ENCODE measurements at places on chromosomes 5 and 9.

- DNase-seq, result no peak
These were observed 170.4 kb upstream of the RAI14 start for GRCh38 chr5:34485768-34486030.

GRCh38 chr5:158084292-158084691 is 225.3 kb upstream of the CLINT1 start:
- no peak for DNase-seq

GRCh38 chr9:6006749-6007057 is 8.7 kb downstream of the RANBP6 start:
- no peak for DNase-seq

DNA sequence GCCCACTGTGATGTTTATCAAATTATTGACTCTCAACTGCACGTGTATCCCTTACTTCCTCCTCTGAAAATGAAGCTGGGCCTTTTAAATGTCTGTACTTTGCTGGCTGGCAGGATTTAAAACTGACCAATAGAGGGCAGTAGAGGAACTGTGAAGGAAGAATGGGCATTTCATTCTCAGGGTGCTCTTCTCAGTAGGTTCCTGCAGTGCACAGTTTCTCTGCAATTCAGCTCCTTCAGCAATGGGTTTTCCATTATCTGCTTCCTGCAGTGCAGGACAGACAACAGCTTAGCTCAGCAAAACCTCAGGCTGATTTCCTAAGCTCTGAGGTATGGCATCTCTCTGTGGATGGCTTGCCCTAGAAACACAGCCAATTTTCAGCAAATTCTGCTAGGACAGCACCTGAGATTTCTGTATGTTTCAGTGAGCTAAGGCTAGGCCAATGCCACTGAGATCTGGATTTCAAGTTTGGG is 298.4 kb upstream of the PRDM9 start:
- no peak for DNase-seq

- no peak for DNase-seq
These were observed 153.8 kb downstream of the CDH12 start for GRCh38 chr5:22699319-22699718.

DNA sequence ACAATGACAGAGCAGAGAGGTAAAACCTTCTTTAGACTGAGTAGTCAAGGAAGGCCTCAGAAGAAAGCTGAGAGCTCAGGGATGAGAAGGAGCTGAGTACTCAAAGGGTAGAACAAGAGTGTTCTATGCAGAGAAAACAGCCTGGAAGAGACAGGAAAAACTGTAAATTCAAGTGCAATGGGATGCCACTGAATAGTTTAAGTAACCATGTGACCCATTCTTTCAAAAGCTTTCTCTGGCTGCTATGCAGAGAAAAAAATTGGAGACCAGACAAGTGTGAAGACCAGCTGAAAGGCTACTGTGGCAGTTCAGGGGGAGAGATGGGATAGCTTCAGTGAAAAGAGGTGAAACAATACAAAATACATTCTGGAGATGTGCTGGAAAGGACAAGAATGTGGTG is 61.3 kb upstream of the RNF38 start:
- DNase-seq, result no peak

GRCh38 chr5:178107756-178108310 is 5.5 kb upstream of the N4BP3 start:
- no peak for DNase-seq

DNA sequence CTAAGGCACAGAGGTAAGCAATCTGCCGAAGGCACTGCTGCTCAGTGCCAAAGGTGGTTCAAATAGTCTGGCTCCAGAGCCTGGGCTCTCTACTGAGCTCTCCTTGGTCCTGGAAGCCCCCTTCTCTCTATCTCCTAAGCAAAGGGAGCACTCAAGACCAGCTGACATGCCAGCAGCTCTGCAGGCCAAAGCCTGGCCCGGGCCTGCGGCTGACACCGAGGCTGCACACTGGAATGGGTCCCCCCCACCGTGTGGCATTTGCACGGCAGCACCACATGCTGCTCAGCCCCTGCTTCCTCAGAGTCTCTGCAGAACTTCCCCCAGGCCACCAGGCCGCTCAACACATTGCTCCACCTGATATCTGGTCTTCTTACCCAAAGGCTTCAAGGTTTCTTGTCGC is 57.8 kb upstream of the GOLPH3 start:
- DNase-seq, result no peak

DNA sequence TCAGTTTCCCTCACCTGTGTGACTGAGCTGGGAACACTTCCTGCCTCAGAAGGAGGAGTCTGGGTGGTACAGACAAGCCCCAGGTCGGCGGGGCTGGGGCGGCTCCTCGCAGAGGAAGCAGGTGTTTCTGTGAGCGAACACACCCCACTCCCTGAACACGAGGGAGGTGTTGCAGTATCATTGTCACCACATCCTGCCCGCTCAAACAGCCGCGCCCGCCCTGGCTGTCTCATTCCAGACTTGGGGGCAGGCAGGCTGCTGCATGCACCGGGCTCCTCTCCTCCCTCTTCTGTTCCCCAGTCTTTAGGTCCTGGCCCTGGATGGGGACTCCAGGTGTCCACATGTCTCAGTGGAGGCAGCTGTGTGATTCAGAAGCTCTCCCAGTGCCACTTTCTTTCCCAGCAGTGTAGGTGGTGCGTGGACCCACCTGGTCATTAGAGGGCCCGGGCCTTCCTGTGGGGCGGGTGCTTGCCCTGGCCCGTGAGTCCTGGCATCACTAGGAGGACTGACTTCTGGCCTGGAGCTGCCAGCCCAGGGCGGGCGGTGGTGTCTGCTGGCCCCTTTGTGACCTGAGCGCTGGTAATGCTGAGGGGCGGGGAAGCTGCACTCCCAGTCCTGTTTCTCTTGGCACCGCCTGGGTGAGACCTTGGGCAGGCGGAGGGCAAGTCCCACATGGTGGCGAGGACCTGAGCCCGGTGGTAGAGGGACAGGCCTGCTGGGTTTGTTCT is 18.3 kb upstream of the PHYHD1 start:
- DNase-seq, result peak; percentile 86

- no peak for DNase-seq
These were observed 280.0 kb downstream of the HINT1 start for GRCh38 chr5:130885027-130885426.

- DNase-seq, result no peak
These were observed 29.4 kb downstream of the SLC1A3 start for GRCh38 chr5:36635721-36636390.

GRCh38 chr5:150164211-150164980 is 2.2 kb upstream of the CDX1 start:
- no peak for DNase-seq

GRCh38 chr9:90002397-90003271 is 397.8 kb downstream of the GADD45G start:
- DNase-seq, result no peak

GRCh38 chr9:98610211-98610610 is 98.5 kb downstream of the GABBR2 start:
- no peak for DNase-seq

DNA sequence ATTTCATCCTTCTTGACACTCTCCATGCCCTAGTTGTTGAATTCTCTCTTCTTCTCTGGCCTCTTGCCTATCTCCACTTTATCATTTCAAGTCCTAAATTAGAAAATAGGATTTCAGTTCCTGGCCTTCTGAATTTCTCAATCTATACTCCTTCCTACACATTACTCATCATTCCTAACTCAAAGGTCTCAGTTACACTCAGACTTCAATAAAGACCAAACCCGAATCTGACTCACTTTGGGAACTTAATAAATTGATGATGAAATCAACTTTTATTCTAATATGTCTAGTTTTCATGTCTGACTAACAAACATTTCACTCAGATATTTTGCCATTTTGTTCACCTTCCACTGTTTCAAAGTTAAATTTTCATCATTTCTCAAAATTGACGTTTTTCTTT is 113.6 kb upstream of the TSLP start:
- no peak for DNase-seq

DNA sequence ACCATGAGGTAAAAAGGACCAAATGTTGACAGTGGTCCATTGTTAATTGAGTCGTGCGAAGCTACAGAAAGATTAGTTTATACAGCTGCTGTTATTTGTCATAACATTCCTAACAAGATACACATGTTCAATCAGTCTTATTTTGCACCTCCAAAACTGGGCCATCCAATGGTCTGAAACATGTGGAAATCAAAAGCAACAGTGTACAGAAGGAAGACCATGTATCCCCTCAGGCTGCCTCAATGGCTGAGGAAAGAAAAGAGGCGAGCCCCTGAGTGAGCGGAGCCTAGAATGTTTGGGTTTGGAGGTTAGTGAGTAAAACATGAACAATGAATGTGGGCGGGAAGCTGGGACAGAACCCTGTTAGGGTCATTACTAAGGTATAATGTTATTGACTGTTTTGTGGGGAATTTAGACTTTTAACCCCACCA is 35.6 kb downstream of the NFIB start:
- DNase-seq, result no peak

- DNase-seq, result no peak
These were observed 61.0 kb upstream of the SMIM23 start for GRCh38 chr5:171724468-171725204.

GRCh38 chr9:128911529-128912035 is 9.2 kb upstream of the PHYHD1 start:
- no peak for DNase-seq

GRCh38 chr5:133467826-133468463 is 144.4 kb downstream of the FSTL4 start:
- no peak for DNase-seq

- no peak for DNase-seq
These were observed 58.5 kb upstream of the TJP2 start for GRCh38 chr9:69115621-69116020.

GRCh38 chr5:40483316-40483715 is 196.4 kb upstream of the PTGER4 start:
- DNase-seq, result no peak

DNA sequence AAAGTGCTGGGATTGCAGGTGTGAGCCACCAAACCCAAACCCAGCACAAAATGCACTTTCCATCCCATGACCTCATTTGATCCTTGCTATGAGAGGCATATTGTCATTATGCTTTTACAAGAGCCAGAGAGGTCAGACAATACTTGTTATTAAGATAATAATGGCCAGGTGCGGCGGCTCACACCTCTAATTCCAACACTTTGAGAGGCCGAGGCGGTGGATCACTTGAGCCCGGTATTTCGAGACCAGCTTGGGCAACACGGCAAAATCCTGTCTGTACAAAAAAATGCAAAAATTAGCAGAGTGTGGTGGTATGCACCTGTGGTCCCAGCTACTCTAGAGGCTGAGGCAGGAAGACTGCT is 55.9 kb upstream of the IL17B start:
- no peak for DNase-seq

- no peak for DNase-seq
These were observed 7.6 kb upstream of the CCDC152 start for GRCh38 chr5:42749020-42749419.

DNA sequence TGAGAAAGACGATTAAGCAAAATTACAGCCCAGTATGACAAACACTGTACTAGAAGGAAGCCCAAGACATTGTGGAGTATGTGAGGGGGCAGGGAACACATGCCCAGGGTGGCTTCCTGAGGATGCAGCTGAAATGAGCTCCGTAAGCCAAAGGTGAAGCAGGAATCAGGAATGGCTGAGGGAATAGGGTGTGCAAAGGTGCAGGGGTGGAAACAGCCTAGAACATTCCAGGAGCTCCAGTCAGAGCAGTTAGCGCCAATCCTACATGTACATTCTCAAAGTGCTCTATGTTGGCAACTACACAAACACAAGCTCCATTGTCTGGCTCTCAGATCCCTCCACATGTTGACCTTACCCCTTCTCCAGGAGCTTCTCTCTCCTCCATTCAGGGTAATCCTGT is 257.9 kb downstream of the MAN2A1 start:
- DNase-seq, result no peak

GRCh38 chr5:115435065-115435777 is 109.4 kb downstream of the FEM1C start:
- no peak for DNase-seq

- no peak for DNase-seq
These were observed 608 bp downstream of the ELOVL7 start for GRCh38 chr5:60843386-60843935.

GRCh38 chr5:50730336-50730735 is 63.9 kb downstream of the PARP8 start:
- DNase-seq, result no peak

DNA sequence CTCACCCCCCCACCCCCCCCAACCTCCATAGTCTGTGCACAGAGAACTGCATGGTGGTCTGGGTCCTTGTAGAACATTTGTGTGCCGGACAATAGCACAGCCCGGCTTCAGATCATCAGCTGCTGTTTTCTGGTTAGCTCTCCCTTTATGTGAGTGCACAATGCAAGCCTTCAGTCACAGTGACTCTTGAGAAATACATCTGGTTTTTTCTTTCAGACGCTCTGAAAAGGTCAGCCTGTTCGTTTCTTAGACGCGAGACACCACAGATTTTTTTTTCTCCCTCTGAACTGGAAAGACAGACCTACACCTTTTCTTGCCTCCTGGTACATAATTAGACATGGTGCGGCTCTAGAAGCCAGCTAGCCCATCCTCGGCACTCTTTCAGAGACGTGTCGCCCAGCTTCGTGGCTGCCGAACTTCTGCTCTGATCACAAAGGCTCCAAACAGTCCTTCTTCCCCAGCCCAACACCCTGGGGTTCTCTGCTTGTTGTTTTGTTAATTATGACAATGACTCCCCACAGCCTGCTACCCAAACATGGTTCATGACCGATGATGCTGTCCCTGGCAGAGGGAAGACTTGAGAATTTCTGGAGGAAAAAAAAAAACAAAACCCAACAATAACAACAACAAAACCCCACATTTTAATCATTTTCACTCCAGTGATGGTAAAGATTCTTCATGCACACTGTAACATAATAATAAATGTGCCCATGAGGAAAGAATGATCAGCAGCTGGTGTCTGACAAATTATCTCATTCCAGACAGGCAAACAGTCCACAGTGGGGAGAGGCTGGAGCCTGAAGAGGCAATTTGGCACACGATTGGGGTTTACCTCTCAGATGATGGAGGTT is 241.4 kb upstream of the ZNF462 start:
- no peak for DNase-seq

GRCh38 chr9:125527471-125528002 is 179.5 kb downstream of the MAPKAP1 start:
- DNase-seq, result no peak

- DNase-seq, result peak; percentile 97
These were observed at the start of the genes FKBP15 and SLC31A1 for GRCh38 chr9:113221003-113221799. TSS of gene FKBP15 (minus strand) at chr9:113221277. CDS start at chr9:113221243, 34 bp downstream. TSS of gene SLC31A1 (plus strand) at chr9:113221544. CDS start at chr9:113256149, 34,605 bp downstream.

DNA sequence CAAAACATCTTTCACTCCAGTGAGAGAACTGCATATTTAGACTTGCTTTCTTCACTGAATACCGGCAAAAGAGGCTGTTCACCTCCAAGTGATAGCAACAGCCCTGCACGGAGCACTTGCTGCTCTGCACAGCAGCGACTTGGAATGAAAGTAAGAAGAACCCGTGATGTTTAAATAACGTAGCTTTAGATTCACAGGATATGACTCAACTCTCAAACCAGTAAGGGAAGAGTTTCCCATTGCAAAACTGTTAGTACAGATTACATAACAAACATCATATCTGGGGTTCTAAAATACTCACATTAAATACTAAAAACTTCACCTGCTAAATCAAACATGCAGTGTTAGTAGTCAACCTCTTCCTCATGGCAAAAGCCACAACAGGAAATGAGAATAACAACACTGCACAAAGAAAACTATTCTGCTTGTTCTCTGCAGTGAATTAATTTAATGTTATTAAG is 203.4 kb downstream of the MCTP1 start:
- peak; percentile 10 for DNase-seq

GRCh38 chr9:124676159-124676551 is 95.0 kb downstream of the NR6A1 start:
- DNase-seq, result no peak

GRCh38 chr9:4832786-4833579 is 40.2 kb downstream of the RCL1 start:
- DNase-seq, result peak; percentile 66
